SK-N-SH treated with all-trans-retinoic acid at 6 μM for 48 hours (cell line): ENCODE measurements at places on chromosomes 1 and 21.

DNA sequence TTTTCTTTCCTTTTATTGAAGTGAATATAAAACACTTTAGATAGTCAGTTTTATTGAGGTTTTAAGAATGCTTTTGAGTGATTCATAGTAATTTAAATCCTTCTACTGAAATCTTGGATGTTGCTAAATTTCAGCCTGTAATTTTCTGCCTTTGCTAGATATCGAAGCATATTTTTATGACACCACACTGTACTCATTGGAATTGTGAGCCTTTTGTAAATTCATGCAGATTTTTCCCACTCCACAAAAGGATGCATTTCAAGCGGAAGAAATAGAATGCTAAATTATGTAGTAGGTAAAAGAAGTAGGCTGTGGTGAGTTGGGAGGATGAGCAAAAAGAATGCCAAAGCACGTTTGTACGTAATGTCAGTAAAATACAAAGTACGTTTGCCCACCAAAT lies 13.8 kb downstream of the SNX7 start:
- no peak for ATAC-seq

GRCh38 chr1:21262293-21263051 lies 27.8 kb downstream of the ECE1 start:
- ATAC-seq, result peak; percentile 65

GRCh38 chr1:117623698-117624097 lies 17.9 kb downstream of the TENT5C start:
- no peak for ATAC-seq

GRCh38 chr1:178418284-178418955 lies 78.3 kb downstream of the CLEC20A start:
- no peak for ATAC-seq

GRCh38 chr1:3508757-3509415 lies 54.4 kb downstream of the ARHGEF16 start:
- ATAC-seq, result no peak
